CD14-positive monocyte (primary cell): ENCODE measurements at places on chromosomes 7 and 10.

DNA sequence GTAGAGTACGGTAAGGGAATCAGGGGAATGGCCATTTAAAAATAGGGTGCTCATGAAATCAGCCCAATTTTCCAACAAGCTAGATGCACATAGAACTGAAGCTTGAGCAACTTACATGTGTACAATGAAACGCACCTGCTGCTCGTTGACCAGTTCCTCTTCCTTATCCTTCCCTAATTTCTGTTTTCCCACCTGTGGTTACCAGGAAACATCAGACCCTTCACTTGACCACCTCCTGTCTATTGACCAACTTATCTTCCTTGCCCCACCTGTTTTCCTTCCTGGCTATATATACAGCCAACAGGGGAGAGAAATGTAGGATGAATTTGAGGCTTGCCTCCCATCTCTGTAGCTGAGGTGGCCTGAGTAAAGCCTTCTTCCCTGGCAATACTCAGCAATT is 37.8 kb upstream of the RAPGEF5 start:
- no peak for DNase-seq

GRCh38 chr10:114851336-114851735 is 29.8 kb downstream of the FHIP2A start:
- no peak for DNase-seq

DNA sequence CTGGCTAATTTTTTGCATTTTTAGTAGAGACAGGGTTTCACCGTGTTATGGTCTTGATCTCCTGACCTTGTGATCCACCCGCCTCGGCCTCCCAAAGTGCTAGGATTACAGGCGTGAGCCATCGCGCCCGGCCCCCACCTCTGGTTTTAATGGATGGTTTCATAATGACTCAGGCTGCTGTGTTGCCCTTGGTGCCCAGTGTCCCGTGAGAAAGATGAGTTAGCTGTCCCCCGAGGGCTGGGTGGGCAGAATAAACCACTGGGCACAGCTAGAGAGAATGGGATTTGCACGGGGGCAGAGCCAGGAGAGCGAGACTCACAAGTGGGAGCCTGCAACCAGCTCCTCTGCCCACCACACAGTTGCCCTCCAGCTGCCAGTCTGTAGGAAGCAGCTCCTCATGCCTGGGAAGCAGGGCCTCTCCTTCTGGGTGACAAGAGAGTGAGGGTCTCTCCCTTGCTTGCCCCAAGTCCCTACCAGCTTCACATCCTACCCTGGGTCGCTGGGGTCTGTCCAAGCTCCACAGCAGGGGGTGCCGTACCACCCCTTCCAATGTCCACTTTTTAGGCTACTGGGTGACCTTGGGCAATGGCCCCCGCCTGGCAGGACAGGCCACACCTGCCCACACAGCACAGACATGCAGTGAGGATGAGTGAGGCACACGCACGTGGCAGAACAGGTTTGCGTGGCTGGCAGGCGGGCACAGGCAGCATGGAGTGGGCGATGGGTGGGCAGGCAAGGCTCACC is 16.1 kb upstream of the NDST2 start:
- DNase-seq = no peak

DNA sequence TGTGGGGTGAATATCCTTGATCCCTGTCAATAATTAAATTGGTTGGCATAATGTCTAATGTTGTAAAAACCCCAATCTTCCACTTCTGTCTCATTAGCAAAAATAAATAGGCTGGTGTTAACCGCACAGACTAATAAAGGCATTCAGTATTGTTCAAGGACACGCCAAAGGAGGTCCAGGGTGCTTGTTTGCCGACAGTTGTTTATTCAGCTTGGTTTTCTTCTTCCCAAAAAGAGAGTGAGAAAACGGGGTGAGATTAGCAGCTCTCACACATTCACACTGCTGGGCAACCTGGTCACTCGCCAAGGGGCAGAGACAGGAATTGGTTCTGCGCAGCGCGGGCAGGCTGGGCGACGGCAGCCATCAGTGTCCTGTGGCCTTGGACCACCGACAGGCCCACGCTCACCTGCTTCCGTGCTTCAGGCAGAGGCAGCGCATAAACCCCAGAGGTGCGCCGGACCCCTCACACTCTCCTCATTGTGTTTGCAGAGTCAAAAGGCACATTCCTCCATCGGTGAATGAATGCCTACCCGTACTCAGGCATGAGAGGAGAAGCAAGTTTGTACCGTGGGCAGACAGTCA is 26.2 kb upstream of the LMBR1 start:
- DNase-seq = no peak

DNA sequence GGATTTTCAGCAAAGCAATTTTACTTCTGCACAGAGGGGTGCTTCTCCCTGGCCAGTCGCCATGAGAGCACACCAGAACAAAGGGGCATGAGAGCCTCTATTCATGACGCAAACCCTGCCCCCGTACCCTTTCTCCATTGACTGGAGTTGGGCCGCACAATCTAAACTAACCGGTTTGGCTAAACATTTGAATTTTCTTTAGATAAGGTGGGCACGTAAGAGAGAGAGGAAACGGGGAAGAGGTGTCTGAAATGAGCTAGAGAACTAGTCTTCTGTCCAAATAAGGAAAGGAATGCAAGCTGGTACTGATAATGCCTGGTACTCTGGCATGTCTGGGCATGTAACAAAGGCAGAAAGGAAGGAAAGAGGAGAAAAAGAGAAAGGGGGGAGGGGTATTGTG is 13.2 kb upstream of the SCIN start:
- DNase-seq = no peak

GRCh38 chr7:137965942-137966640 is 35.8 kb downstream of the CREB3L2 start:
- DNase-seq = no peak

DNA sequence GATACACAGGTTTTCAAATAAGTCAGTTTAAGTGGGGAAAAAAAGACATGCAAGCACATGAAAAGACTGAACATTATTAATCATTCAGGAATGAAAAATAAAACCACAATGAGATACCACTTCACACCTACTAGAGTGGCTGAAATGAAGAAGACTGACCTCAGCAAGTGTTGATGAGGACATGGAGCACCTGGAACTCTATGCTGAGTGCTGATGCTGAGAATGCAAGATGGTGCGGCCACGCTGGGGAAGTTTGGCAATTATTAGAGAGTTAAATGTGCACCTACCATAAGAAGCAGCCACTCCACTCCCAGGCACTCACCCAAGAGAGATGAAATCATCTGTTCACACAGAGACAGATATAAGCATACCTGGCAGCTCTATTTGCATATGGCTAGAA is 32.9 kb upstream of the ELFN1 start:
- no peak for DNase-seq

GRCh38 chr10:76251841-76252671 is 820.6 kb downstream of the LRMDA start:
- no peak for DNase-seq
